Fibroblast of pulmonary artery (primary cell): ENCODE measurements at places on chromosomes 7 and 10.

DNA sequence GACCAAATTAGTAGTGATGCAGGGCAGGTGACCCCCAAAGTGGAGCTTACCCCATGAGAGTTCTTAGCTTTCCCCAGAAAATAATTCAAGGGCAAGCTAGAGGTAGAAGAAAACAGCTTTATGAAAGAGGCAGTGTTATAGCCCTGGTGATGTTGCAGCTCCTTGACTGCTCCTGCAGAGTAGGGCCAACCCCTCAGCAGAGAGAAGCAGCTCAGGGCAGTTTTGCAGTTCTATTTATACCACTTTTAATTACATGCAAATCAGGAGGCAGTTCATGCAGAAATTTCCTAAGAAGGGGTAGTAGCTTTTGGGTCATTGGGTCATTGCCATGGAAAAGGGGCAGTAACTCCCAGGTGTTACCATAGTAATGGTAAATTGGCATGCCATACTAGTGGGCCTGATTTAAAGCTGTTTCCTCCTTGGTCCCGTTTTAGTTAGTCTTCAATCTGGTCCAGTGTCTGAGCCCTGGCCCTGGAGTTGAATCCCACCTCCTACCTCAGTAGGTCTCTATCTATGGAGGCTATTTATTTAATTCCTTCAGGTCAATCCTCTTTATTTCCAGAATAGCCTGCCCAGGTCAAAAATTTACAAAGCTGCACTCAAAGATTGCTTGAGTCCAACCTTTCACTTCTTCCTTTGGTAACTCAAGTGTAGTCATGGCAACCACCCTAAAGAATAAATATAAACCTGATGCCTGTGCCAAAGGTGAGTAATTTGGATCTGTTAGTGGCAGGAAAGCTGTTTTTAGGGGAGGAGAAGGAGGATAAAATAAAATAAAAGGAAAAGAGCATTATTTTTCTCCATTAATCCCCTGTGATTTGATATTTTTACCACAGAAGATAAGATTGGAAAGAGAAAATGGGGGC, 29.5 kb downstream of the PLXDC2 start:
- DNase-seq: peak; percentile 16

- no peak for DNase-seq
These were observed 33.3 kb downstream of the CALML3 start for GRCh38 chr10:5557799-5558771.

DNA sequence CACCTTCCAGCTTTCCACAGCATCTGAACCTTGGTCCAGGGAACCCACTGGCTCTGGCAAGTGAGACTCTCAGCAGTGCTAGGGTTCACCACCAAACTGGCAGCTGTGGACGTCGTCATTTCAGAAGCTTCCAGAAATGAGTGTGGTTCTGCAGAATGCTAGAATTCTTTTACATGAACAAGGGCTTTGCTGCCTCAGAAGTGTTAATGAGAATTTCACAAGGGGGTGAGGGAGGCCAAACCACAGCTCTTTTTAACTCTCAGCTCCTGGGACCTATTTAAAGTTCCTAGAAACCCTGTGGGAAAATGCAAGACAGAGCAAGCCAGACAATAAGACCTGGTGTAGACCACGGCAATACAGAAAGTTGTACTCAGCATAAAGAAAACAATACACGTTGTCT, 129.3 kb upstream of the BET1 start:
- no peak for DNase-seq

- peak; percentile 35 for DNase-seq
These were observed 96.6 kb downstream of the FAM53B start for GRCh38 chr10:124647421-124648130.

GRCh38 chr10:1395481-1396296, 339.5 kb downstream of the WDR37 start:
- no peak for DNase-seq

DNA sequence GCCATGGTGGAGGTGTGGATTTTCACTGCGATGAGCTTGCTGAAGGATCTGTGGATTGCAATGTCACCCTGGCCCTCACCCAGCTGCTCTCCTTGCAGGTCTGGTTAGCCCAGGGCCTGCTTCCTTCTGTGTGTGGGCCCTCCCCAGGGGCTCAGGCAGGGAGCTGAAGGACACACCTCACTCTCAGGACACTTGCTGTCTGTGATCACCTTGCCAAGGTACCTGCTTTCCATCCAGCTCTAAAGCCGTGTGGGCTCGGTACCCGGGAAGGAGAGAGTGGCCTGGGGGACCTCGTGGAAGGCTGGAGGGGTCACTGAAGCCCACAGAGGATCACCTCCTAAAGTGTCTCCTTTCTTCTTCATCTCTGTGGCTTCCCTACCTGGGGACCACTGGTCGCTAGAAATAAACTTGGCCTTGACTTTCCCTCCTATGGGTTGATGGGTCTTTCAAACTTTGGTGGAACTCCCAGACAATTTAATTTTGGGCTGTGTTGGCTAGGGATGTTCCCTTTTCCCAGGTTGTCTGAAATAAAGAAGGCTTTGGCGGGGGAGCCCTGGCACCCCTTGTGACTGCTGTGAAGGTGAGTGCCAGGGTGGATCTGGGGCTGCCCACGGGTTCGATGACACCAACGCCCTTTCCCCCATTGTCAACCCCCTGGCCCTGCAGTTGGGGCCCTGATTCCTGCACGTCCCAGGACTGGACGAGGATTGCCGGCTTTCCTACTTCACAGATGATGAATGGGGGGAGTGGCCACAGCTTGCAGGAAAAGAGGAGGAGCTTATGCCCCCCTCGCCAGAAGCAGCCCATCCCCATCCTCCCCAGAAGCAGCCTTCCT, 331.0 kb downstream of the ADARB2 start:
- DNase-seq: no peak

GRCh38 chr7:129385116-129385515, 49.1 kb upstream of the STRIP2 start:
- no peak for DNase-seq

DNA sequence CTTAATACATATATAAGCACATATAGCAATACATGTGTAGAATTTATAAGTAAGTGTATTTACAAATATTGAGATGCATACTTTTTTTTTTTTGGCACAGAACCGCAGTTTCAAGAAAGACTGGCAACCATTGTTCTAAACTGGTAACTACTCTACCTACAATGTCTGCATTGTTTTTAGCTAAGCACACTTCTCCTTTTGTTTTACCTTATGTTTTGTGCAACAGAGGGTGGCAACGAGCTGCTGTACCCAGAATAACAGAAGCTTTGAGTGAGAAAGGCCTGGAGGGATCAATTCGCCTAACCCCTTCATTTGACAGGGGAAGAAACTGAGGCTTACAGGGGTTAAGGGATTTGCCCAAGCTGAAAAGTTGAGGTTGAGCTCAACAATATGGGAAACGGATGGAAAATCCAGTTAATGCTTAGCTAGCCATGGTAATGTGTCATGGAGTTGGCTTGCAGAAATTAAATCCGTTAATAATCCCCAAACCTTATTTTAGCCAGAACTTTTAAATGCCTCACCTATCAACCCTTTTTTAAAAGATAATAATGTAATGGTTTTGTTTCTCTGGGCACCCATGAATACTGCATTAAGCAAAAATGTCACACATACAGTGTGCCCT, 25.5 kb downstream of the FZD1 start:
- no peak for DNase-seq

GRCh38 chr10:50622706-50623662, 772 bp downstream of the SGMS1 start:
- peak; percentile 50 for DNase-seq

GRCh38 chr10:58307676-58308075, 27.1 kb upstream of the UBE2D1 start:
- DNase-seq: no peak

- no peak for DNase-seq
These were observed 76.4 kb downstream of the NEURL1 start for GRCh38 chr10:103569896-103570295.

- DNase-seq: no peak
These were observed 497.5 kb upstream of the ZMIZ1 start for GRCh38 chr10:78571286-78571685.

- no peak for DNase-seq
These were observed 509.7 kb upstream of the PODXL start for GRCh38 chr7:132065989-132066603.

GRCh38 chr7:113404245-113404644, 285.9 kb upstream of the SMIM30 start:
- DNase-seq: no peak

DNA sequence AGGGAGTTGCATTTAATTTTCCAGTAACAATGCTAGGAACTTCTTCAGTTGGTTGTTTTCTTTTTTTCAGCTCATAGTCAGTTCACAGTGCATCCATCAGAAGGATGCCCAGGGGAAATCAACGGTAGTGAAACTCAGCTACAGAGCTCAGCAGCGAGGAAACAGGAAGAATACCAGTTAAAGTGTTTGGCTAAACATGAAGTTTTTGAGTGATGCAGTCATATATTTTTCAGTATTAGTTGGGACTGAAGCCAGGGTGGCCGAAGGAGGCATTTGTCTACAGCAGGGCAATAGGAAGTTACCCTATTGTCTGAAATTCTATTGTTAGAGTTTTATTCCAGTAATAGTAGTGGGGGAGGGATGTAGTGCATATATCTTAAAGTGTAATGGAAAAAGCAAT, 45.3 kb upstream of the MALRD1 start:
- DNase-seq: peak; percentile 26

- no peak for DNase-seq
These were observed 21.8 kb downstream of the SLC35G1 start for GRCh38 chr10:93915598-93915997.

- no peak for DNase-seq
These were observed 101.3 kb downstream of the HIF1AN start for GRCh38 chr10:100636848-100637553.

GRCh38 chr7:155951554-155952158, 139.4 kb upstream of the SHH start:
- peak; percentile 72 for DNase-seq

- no peak for DNase-seq
These were observed 74.6 kb downstream of the CALN1 start for GRCh38 chr7:72337390-72338167.

DNA sequence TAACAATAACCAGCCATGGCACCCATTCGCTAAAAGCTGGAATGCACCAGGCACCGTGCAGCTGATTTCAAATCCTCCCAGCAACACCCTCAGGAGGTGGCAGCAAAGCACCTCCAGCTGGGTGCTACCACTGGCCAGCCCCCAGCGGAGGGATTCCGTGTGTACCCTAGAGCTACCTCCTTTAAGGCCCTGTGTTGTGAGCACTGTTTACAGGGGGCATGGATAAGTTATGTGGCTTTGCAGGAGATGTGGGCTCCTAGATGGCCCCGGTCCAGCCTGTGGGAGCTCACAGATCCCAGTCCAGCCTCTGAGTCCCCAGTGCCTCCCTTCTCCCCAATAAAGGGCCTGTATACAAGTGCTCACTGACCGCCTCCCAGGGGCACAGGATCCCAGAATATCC, 27.1 kb downstream of the TNRC18 start:
- DNase-seq: no peak

DNA sequence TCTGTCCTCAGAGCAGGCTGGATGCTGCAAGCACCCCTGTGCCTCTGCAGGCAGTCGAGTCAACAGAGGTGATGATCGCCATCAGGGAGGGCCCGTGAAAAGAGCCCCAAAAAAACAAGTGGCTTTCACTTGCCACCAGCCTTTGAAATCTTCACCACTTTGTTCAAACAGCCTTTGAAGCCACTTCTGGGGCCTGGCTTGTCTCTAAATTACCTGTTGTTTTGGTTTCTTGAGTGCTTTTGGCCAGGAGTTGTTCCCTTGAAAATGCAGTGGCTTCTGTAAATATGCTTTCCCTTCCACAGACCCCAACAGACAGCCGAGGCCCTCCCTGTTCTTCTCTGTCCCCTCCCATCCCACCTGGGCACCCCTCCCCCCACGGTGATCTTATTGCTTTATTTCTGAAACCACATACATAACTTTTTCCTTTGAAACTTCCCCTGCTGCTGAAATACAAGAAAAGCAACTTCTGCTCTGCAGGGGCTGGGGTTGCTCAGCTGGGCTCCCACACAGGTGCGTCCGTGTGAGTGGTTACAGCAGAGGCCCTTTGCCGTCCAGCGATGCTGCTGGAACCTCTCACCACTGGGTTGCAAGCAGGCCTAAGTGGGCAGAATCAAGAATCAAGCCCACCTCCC, 283.8 kb upstream of the SHH start:
- no peak for DNase-seq

- DNase-seq: no peak
These were observed 33.2 kb upstream of the TLX1 start for GRCh38 chr10:101097881-101098280.

DNA sequence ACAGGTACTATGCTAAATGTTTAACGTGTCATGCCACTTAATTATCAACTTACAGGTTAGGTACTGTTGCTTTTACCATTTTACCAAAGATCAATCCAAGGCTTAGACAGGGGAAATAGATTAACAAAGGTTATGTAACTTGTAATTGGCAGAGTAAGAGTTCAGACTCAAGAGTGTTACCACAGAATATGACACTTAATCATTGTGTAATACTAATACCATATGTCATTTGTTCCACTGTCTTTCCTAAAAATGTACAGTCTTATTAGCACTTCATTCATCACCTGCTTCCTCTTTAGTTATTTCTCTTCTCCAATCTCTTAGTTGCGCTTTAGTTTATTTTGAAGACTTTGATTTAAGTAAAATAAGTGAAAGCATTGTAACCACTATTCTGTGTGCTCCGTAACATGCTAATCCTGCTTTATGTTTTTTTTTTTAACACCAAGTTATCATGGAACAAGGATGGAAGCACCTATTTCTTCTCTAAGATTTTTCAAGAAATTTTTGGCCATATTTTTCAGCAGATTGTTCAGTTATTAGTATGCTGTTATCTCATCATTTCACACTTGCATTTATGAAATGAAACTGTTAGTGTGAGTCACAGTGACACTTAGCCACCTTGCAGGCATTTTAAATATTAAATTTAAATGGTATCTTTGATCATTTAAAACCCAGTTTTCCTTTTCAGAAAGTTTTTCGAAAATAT, 197.3 kb downstream of the PHF14 start:
- DNase-seq: no peak

DNA sequence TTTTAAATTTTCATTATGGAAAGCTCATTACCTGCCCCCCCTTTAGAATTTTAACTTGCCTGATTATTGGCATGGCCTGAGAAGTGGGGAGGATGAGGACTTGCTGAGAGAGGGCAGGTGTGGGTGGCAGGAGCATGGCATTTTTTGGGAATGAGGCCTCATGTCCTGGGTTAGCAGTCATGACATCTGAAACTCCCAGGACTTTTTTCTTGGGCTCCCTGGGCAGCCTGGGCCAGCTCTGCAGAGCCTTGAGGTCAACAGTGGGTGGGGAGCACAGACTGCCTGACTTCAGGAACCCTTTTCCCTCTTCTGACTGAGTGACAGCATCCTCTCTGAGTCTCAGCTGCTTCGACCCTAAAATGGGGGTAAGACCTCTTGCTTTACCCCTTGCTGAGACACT, 46.3 kb downstream of the EEPD1 start:
- no peak for DNase-seq

- DNase-seq: no peak
These were observed 63.0 kb upstream of the CYP26C1 start for GRCh38 chr10:92997620-92998019.

GRCh38 chr7:107147464-107148393, 21.1 kb upstream of the HBP1 start:
- DNase-seq: peak; percentile 65

GRCh38 chr7:112286250-112287086, 80.0 kb downstream of the ZNF277 start:
- DNase-seq: peak; percentile 4

GRCh38 chr10:84335516-84335915, 7.1 kb downstream of the CCSER2 start:
- DNase-seq: peak; percentile 64

GRCh38 chr10:94366382-94366781, 3.6 kb upstream of the NOC3L start:
- no peak for DNase-seq

GRCh38 chr7:155057076-155057475, 13.0 kb upstream of the HTR5A start:
- DNase-seq: no peak

GRCh38 chr10:133123746-133124356, 36.1 kb downstream of the ADGRA1 start:
- DNase-seq: no peak
